ENCODE measurements at places on chromosomes 7 and 10. TPM values are rescaled to one million over a fixed set of nuclear protein-coding genes. Genes with fewer than 3 reads are reported as not detected.

Gene POLR1F
- total RNA-seq = 13.2 TPM

Gene CUZD1
- total RNA-seq = 1.9 TPM

Gene KCP
- 0.90 TPM for total RNA-seq

Gene ZNHIT1
- total RNA-seq = 113 TPM

GRCh38 chr7:19747740-19748339, 25.6 kb downstream of the TMEM196 start:
- no peak for DNase-seq
- H3K4me3 ChIP-seq = no peak overlapping the region
- H3K27me3 ChIP-seq = no peaks in the 10 kb centered on the region

DNA sequence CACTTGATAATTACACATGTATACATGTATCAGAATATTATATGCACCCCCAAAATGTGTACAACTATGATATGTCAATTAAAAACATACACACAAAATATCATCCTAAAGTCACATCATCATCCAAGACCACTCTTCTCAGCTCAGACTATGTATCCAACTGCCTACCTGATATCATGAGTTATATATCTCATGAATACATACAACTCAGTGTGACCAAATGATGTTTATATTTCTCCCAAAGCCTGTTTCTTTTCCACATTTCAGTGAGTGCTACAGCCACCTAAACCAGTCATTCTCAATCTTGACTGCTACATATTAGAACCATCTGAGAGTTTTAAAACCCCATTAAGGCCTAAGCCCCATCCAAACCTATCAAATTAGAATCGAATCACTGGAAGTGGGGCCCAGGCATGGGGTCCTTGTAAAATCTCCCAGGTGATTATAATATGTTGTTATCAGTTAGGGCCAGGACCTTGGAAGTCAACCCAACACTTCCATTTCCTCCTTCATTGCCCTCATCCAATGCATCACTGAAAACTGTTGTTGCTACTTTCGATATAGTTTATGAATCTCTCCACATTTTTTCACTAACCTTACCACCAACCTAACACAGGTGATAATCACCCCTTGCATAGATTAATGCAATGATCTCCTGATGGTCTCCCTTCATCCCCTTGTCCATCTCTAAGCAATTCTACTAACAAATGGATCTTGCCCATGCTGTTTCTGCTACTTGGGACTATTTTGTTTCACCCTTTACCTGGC, 53.8 kb upstream of the ITGB8 start:
- H3K4me1 ChIP-seq = no peaks in the 10 kb centered on the region
- H3K27ac ChIP-seq = no peak overlapping the region
- H3K36me3 ChIP-seq = no peaks in the 10 kb centered on the region
- no peaks in the 10 kb centered on the region for H3K27me3 ChIP-seq
- DNase-seq = no peak

DNA sequence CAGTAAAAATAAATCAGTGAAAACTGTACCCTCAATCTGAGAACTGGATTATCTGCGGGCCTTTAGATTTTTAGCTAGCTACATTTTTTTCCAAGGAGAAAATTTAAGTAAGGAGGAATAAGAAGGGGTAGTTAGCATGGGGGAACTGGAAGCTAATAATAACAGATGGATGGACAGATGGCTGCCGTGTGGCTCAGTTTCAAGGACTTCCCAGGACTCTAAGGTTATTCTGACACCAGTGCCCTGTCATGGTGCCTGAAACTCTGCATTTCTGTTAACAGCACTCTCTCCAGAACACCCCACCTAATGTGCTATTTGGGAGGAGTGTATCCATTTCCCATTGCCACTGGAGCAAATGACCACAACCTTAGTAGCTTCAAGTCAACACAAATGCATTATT, 75.7 kb upstream of the PDE1C start:
- no peaks in the 10 kb centered on the region for H3K27me3 ChIP-seq
- H3K36me3 ChIP-seq = no peaks in the 10 kb centered on the region
- no peak overlapping the region for H3K27ac ChIP-seq
- no peak overlapping the region for H3K4me3 ChIP-seq
- H3K4me1 ChIP-seq = no peaks in the 10 kb centered on the region
- no peak for DNase-seq

GRCh38 chr7:95229301-95229700, 95.0 kb downstream of the PON1 start:
- H3K27me3 ChIP-seq = no peaks in the 10 kb centered on the region
- no peak overlapping the region for H3K27ac ChIP-seq
- H3K4me3 ChIP-seq = no peak overlapping the region
- no peaks in the 10 kb centered on the region for H3K36me3 ChIP-seq
- no peaks in the 10 kb centered on the region for H3K4me1 ChIP-seq

DNA sequence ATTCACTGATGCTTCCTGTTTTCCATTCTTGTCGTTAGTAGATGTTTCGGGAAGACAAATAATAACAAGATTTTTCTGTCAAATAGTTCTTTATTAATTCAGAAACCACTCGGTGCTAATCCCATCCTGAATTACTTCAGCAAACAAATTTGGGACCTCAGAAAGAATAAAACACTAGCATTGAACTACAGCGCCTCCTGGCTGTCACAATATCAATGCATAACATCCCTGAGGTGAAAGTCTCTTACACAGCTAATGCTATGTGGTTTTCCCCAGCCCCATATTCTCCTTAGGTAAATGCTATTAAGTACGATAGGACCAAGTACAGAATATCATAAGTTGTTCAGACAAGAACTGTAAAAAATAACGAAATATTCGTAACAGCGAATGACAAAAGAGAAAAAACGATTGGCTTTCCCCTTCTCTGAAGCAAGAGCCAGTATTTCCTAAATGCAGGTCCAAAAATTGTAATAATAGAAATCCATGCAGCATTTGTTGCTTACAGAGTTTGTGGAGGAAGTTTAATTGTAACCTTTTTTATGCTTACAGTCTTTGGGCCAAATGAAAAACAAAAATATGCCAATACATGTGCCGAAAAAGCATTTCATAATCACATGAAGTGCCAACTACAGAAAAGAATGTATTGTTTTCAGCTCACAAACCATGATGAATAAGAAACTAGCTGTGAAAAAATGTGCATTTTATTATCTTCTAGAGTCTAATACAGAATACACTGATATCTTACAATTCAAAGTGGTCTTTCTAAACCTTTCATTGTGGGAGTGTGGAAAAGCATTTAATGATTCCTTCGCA, 47.3 kb downstream of the MYPN start:
- H3K27me3 ChIP-seq = no peaks in the 10 kb centered on the region
- no peaks in the 10 kb centered on the region for H3K4me1 ChIP-seq
- H3K27ac ChIP-seq = no peak overlapping the region
- H3K36me3 ChIP-seq = no peaks in the 10 kb centered on the region

GRCh38 chr7:27420702-27421101, 178.1 kb downstream of the EVX1 start:
- H3K27ac ChIP-seq = no peak overlapping the region
- no peak for DNase-seq
- H3K4me3 ChIP-seq = no peak overlapping the region
- no peaks in the 10 kb centered on the region for H3K36me3 ChIP-seq
- no peaks in the 10 kb centered on the region for H3K27me3 ChIP-seq

DNA sequence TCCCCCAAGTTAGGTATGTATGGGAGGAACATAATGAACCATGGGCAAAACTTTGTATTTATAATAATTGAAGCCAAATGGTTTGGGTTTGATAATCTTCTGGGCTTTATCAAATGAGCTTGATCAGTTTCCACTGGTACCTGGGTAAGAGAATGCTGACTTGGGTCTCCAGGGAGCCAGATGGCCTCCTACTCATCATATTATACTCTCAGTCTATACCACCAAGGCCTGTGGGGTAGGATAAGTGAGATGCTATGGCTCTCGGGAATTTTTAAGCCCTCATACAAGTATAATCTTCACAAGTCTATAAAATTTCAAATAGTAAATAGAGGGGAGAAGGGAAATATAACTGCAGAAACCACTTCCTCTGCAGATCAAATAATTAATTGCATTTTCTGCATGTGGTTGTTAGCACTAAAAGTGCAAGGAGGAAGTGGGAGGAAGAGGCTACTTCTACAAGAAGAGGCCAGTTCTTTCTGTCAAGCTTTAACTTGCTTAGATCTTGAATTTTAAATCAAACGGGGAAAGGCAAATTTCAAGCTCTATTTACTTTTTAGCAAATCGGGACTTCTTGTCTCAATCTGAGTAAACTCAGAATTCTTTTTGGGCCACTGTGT, 349.0 kb downstream of the SORCS1 start:
- peaks cover 17% of the 10 kb centered on the region for H3K4me1 ChIP-seq
- no peak for DNase-seq
- H3K27ac ChIP-seq = peak overlapping the region; percentile 77
- no peaks in the 10 kb centered on the region for H3K27me3 ChIP-seq

Gene GRB10
- total RNA-seq = 50.2 TPM

Gene MBL2
- total RNA-seq = 0.22 TPM

DNA sequence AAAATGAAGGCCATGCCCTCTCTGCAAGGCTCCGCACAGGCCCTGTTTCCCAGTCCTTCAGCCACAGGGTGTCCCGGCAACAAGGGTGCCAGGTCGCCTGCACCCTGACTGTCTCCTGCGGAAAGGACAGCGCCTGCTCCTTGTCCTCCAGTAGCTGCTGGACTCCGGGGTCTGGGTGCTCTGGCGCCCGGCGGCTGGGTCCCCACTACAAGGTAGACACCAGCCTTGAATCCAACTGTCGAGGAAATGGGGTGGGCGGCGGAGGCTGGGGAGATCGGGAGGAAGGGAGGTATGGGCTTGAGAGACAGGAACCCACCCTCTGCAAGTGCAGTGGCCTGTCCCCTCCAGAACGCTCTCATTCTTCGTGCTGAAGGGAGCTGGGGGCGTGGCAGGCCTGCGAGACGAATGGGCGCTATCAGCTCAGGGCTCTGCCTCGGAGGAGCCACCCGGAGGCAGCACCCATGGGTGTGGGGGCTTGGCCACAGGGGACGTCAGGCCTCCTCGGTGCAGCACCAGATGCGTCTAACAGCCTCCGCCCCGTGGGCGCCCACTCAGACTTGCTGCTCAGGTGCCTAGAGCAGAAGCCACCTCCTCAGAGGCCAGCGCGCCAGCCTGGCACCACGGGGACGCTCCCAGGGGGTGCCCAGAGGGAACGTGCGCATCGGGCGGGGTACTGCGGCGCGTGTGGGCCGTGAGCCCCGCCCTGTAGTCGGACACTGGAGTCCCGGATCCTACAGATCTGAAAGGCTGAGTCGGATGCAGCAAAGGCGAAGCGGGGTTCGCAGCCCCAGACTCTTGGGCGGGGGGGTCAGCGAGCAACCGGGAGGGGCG, 15.6 kb downstream of the ADAM8 start:
- no peak for DNase-seq
- no peaks in the 10 kb centered on the region for H3K36me3 ChIP-seq
- no peaks in the 10 kb centered on the region for H3K27me3 ChIP-seq
- H3K27ac ChIP-seq = peak overlapping the region; percentile 93

Gene SVOPL
- total RNA-seq = not detected

Gene MAPK8
- total RNA-seq = 64.8 TPM

Gene ATRNL1
- total RNA-seq = 1.0 TPM

DNA sequence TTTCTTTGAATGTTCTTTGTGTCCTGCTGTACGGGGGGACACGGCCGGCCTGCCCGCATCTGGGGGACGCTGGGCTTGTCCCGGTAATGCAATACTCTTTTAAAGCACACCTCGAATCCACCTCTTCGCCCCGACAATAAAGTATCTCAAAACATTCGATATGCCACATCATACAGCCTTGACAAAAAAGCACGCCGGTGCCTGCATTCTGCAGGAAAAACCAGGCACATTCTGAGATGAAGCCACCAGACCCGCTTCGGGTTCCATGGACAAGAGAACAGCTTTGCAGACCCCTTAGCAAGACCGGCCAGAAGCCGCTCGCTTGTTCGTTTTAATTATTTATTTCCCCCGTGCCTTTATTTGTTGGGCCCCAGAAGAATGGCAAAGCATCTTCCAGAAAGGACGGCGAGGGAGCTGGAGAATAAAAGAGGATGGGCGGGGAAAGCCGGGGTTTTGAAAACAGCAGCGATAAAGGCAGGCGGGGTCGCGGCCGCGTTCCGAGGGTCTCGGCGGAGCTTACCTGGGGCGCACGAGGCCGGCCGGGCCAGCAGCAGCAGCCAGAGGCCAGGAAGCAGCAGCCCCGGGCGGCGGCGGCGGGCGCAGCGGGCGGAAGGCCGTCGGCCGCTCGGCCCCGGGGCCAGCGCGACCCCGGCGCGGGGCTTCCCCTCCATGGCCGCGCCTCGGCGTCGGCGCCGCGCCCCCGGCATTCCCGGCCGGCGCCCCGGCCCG, 462 bp downstream of the KIAA1549 start:
- H3K36me3 ChIP-seq = no peaks in the 10 kb centered on the region
- no peaks in the 10 kb centered on the region for H3K27me3 ChIP-seq
- H3K4me3 ChIP-seq = peak overlapping the region; percentile 26

Gene MMP21
- 0.22 TPM for total RNA-seq

DNA sequence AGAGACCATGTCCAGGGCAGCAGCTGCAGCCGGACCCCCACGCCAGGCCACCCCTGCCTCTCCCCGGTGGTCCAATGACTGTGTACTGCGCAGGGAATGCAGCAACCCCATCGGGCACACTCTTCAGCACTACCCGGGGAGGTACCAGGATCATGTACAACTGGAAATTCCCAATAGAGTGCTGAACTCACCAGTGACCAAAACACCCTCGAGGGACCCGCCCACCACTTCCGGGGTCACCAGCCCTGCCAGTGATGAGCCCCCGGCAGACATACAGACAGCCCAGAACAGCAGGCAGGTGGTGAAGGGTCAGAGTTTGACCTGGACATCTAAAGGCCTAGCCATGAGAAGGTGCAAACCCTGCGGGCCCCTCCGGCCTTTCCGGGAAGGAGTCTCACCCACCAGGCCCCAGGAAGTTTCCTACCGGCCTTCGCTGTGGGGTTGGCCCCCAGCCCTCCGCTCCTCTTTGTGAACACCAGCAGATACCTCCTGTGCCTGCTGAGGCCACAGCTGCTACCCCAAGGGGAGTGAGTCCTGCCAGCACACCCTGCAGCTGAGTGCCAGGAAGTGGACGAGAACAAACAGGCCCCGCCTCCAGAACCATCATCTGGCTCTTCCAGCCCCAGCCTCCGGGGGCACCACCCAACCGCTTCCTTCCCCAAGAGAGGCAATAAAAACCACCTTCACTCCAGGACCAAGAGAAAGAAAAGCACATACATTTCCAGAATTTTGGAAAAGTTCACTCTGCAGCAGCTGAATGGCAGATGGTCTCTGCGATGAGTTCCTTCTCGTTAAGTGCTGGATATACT, 5.0 kb upstream of the ANKRD61 start:
- DNase-seq = no peak
- no peaks in the 10 kb centered on the region for H3K36me3 ChIP-seq
- H3K27ac ChIP-seq = no peak overlapping the region

Gene STK31
- total RNA-seq = 1.2 TPM

Gene CALHM1
- total RNA-seq = not detected

- no peak overlapping the region for H3K27ac ChIP-seq
- H3K4me1 ChIP-seq = no peaks in the 10 kb centered on the region
- DNase-seq = no peak
- H3K4me3 ChIP-seq = no peak overlapping the region
Observed at GRCh38 chr10:43114743-43115611, 23.3 kb upstream of the CSGALNACT2 start.

GRCh38 chr7:107232568-107233090, 63.8 kb downstream of the HBP1 start:
- H3K4me3 ChIP-seq = no peak overlapping the region
- no peaks in the 10 kb centered on the region for H3K4me1 ChIP-seq
- H3K36me3 ChIP-seq = no peaks in the 10 kb centered on the region
- H3K27me3 ChIP-seq = no peaks in the 10 kb centered on the region
- no peak for DNase-seq

Gene MACROH2A2
- total RNA-seq = 8.0 TPM

Gene SPDYE2B
- total RNA-seq = not detected

All from tibial nerve (tissue), 4 donors.